ENCODE measurements at places on chromosomes 5 and 9. TPM values are rescaled to one million over a fixed set of nuclear protein-coding genes. Genes with fewer than 3 reads are reported as not detected.

Gene PCDHGA1
- 2.8 TPM for total RNA-seq

Gene TSSK1B
- not detected for total RNA-seq

Gene EQTN
- not detected for total RNA-seq

Gene CBY3
- not detected for total RNA-seq

Gene RAB3C
- total RNA-seq = 0.86 TPM

Gene CCNJL
- 6.6 TPM for total RNA-seq

Gene SLC34A1
- total RNA-seq = not detected

Gene DCANP1
- total RNA-seq = not detected

Gene PTGDS
- 5,038 TPM for total RNA-seq

Gene PGM5
- 342 TPM for total RNA-seq

Gene SPATA24
- 9.8 TPM for total RNA-seq

Gene RBM22
- total RNA-seq = 30.8 TPM

Gene PCDHA9
- 0.03 TPM for total RNA-seq

Gene LRRC19
- total RNA-seq = not detected

Gene SLC27A4
- total RNA-seq = 14.7 TPM

Gene AGXT2
- total RNA-seq = not detected
